Astrocyte (in vitro differentiated cells and primary cell): ENCODE measurements at places on chromosomes 4 and X. TPM values are rescaled to one million over a fixed set of nuclear protein-coding genes. Genes with fewer than 3 reads are reported as not detected.

The AREG gene
- total RNA-seq, result 0.79 and 1.5 TPM in 2 replicates

The CLGN gene
- 1.1 and 1.6 TPM in 2 replicates for total RNA-seq

The LONRF3 gene
- 0.11 and 0.19 TPM in 2 replicates for total RNA-seq

The POU4F2 gene
- not detected in 2 replicates for total RNA-seq

The NXF3 gene
- total RNA-seq, result not detected in 2 replicates

The USP11 gene
- 75.7 and 80.8 TPM in 2 replicates for total RNA-seq

The FHL1 gene
- total RNA-seq, result 100 and 115 TPM in 2 replicates

GRCh38 chr4:83751336-83751949 is 215.5 kb downstream of the GPAT3 start:
- DNase-seq, result peak; percentile 20

DNA sequence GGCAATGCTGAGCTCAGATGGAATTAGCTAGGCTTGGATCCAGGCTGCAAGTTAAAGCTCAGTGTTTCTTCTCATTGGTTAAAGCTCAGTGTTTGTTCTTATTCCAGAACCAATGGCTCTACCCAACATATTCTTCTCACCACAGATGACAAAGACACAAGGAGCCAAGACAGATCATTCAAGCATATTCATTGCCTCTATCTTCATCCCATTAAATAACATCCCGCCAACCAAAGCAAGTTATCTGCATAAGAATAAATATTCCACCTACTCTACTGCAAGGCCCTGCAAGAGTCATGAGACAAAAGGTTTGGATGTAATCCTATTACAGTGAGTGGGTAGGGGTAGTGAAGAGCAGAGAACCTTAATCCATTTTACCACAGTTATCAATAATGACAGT is 766.5 kb downstream of the C4orf33 start:
- no peak for DNase-seq

GRCh38 chrX:154541896-154542722 is 4.5 kb downstream of the G6PD start:
- peak; percentile 80 for DNase-seq

- no peak for DNase-seq
Observed at GRCh38 chr4:22093126-22093525, 144.6 kb upstream of the KCNIP4 start.

GRCh38 chr4:26434030-26434639 is 56.1 kb downstream of the CCKAR start:
- peak; percentile 21 for DNase-seq

DNA sequence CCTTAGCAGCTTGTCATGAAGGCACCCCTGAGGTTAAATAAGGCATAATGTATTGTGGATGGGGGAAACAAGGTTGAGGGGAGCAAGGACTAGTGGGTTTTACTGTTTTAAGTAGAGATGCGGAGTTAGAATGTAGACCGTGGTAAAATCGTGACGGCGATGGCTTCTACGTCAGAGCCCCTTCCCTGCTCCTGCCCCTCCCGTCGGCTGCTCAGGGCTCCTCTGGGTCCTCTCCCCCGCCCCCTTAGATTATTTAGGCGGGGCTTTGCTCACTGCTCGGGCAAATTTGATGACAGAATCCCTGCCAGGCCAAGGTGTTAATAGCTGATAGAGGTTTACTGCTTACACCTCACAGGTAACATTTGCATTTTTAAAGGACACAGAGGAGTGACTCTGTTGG is 2.3 kb downstream of the FRMPD3 start:
- no peak for DNase-seq

GRCh38 chrX:41603596-41603995 is 85.2 kb upstream of the GPR34 start:
- DNase-seq, result no peak

- no peak for DNase-seq
Observed at GRCh38 chrX:46648660-46649059, 75.1 kb downstream of the CHST7 start.

GRCh38 chr4:66059556-66059955 is 389.3 kb upstream of the EPHA5 start:
- DNase-seq, result no peak

DNA sequence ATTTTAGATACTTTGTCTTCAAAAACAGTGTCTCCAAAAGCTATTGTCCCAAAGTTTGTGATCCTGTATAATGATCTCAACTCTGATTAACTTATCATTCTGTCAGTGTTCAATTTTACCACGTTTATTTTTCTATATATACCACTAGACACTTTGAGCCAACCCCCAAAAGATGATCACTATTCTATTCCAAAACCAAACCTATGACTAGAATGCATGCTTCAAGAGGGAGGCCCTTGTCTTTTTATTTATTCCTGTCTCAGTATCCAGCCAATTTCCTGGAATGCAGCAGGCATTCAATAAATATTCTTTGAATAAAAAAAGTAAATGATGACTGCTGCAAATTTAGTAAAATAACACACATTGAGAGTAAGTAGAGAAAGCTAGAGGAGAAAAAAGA is 275.6 kb downstream of the LDB2 start:
- DNase-seq, result no peak

DNA sequence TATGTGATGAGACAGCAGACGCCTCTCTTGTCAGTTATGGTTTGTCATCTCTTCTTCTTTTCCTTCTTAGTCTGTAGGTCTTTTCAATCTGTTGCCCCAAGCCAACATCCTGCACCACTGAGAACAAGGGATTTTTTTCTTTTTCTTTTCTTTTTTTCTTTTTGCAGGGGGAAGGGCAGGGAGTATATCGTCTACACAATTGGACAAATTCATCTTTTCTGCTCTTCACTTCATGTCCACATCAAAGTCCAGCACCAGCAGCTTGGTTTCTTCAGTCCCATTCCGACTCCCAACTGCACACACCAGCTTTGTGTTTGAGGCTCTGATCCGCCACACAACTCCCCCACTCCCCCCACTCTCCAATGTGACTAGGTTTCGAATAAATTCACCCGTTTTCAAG is 213.2 kb downstream of the FBXW7 start:
- no peak for DNase-seq

DNA sequence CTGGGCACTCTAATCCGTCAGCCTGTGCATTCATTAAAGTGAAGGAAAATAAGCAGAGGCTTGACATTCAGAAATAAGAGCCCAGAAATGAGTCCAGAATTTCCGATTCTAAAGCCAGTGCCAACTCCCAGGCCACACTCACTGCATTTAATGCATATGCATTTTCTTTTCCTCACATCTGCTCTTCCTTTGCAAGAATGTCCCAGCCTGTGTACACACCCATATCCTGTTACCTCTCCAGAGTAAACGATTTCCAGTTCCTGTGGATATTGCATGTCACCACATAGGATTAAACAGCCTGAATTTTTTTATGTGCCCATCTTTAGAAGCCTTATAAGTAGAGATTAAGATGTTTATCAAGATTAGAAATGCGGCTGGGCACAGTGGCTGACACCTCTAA is 27.5 kb downstream of the ARX start:
- no peak for DNase-seq

DNA sequence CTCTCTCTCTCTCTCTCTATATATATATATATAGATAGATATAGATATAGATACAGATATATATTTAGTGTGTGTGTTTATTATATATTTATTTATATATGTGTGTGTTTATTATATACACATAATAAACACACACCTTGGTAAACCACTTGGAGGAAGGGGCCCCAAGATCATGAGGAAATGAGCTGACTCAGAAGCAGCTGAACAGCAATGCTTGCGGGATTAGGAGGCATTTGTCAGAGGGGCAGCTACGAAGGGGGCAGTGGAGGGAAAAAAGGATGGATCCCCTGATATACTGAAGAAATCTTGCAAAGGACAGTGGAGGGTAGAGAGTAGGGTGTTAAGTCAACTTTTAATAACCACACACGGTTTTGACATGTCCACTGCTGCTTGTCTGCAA is 120.0 kb upstream of the SORBS2 start:
- DNase-seq, result no peak

DNA sequence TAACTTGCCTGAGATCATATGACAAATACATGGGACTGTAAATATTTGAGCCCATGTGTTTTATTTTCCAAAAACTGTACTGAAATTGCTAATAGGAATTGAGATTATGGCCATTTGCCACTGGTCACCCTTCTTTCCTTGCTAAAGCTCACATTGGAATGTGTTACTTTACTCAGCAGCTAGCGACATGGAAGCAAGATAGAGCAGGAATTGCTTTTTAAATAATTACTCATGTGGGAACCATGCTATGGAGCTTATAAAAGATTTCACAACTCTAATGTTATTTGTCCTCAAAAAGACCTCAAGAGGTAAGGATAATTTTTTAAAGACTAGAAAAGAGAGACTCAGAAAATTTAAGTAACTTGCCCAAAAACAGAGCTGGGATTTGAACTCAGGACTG is 48.8 kb upstream of the AFAP1 start:
- peak; percentile 53 for DNase-seq

DNA sequence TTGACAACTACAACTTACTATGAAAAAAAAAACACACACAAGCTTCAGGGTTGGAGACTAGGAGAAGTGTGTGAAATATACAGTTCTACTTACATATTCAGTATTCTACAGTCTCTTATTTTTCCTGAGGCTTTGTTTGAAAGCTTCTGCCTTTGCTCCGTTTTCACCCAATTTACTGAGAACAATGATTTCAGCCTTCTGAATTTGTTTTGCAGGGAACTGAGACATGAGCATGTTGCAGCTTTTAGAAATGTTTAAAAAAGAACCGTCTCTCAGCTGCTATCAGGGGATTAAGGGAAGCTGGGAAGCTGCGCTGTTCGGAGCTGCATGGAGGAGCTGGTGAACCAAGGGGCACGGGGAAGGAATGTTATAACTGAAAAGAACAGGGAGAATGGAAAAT is 85.7 kb downstream of the QDPR start:
- DNase-seq, result no peak

DNA sequence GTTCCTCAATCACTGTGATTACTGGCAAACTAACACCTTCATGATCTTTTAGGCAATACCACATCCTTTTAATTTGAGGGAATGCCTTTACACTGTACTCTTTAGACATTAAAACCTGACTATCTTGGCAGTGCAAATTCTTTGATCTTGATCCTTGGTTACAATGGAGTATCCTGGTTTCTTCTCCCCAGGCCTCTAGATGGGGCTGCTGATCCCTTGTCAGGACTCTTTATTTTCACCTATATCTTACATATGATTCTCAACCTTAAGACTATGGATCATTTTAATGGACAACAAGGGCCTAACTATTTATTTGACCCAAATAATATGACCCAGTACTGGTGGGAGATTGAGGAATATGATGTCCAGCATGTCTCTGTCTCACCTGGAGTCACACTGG is 1005.5 kb upstream of the INTU start:
- no peak for DNase-seq

DNA sequence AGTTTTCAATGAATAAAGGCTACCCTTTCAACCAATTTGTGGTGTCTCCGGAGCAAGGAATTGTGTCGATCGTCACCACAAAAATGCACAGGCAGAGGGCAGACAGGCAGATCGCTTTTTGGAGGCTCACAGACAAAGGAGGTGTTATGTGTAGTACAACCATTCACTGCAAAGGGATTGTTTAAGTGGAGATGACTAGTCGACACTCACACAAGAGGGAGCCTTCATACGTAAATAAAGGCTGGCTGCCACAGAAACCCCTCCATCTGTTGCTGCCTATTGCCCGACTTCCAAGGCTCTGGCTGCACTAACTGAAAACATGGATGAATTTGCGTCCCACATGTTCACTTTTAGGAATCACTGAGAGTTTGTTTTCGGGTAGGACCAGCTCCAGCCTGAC is 281.1 kb downstream of the NKX6-1 start:
- peak; percentile 29 for DNase-seq

DNA sequence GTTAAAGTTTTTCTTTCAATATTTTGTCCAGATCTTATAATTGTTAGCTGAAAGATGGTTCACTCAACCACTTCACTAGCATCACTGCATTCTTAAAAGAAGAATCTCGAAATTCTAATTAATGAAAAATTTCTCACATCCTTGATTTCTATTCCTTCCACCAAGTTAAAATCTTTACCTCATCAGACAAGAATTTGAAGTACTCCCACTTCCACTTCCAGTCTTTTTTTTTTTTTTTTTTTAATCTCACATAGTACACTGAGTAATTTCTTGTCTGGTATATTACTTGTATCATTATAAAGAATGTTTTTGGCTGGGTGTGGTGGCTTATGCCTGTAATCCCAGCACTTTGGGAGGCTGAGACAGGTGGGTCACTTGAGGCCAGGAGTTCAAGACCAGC is 73.2 kb downstream of the FBXW7 start:
- DNase-seq, result peak; percentile 49

DNA sequence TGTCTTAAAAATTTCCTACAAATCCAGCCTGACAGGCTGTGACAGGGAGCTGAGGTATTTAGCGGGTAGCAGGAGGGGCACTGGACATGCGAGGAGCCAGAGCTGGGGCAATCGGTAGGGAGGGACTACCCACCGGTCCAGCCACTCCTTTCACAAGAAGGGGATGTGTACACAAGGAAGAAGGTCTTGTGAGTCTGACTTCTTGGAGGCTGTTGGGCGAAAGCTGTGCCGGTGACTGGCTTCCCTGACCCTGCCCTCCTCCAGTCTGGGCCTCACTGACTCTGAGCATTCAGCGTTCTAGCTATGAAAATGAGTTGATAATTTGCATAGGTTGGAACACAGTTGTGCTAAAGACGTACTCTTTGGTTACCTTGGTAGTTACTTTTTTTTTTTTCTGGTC is 12.7 kb upstream of the CXCL8 start:
- no peak for DNase-seq

DNA sequence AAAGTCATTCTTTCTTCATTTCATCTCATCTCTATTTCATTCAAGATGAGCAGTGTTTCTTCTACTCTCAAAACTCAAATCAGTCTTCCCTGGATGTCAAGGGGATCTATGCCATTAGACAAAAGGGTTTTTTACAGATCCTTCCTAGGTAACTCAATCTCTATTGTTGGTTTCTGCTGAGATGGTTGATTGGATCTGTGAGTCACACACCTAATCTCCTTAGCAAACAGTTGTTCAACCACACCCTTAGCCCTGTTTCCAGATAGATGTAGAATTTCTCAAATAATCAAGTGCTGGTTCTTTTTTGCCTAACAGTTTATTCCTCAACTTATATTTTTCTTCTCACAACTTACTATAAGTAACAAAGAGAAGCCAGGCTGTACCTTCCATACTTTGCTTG is 200.5 kb downstream of the KDR start:
- no peak for DNase-seq

- DNase-seq, result no peak
Observed at GRCh38 chrX:49175435-49176274, 4.0 kb downstream of the PLP2 start.

DNA sequence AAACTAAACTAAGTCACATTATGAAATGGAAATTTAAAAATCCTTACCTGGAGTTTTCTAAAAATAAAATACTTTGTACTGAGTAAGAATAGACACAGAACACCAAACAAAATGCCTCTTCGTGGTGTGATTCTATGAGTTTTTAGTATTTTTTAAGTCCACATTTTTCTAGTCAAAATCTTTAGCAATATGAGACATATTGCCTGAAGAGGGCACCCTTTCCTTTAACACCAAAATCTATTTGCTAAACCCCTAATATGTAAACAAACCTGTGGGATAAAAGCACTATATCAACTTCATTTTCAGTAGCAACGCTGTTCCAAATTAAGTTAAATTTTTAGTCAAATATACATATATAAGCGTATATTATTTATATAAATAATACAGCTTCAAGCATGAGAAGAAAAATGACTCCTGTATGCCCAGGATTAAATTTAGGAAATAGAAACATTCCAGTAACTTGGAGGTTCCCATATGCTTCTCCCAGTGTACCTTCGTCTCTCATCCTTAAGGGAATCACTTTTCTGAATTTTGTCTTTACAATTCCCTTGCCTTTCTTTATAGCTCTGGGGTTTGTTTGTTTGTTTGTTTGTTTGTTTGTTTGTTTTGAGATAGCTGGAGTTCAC is 23.0 kb upstream of the PGM2 start:
- peak; percentile 32 for DNase-seq
